Gastroesophageal sphincter (tissue), 4 donors: ENCODE measurements at places on chromosomes 5 and 9. TPM values are rescaled to one million over a fixed set of nuclear protein-coding genes. Genes with fewer than 3 reads are reported as not detected.
A peak's percentile ranks its signal among the peaks of the same experiment; 100 is the strongest.

DNA sequence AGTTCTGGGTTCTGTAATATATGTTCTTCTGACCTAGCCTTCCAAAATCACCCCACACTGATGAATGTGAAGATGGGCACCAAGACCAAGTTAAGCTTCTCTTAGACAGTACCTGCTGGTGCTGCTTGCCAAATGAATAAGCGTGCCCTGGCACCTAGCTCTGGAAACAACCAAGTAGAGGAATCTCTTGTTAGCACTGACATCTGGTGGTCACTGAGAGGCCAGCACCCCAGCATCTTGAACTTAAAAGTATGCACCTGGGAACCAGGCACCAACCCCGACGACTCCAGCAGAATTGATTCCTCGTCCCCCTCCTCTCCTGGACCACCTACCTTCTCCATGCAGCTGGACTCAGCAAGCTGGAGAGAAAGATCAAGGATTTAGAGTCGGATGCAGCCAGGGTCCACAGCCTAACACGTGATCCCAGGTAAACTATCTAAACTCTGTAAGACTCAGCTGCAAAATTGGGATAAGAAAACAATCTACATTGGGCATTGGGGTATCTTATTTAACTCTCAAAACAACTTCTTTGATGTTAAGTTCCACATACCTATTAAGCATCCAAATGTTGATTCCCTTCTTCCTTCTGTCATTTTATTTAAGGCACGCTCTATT lies 89.8 kb downstream of the SLC1A3 start:
- H3K36me3 ChIP-seq, result no peaks in the 10 kb centered on the region
- H3K4me1 ChIP-seq, result no peaks in the 10 kb centered on the region
- H3K4me3 ChIP-seq, result no peak overlapping the region
- no peak overlapping the region for H3K27ac ChIP-seq
- no peaks in the 10 kb centered on the region for H3K27me3 ChIP-seq

GRCh38 chr9:122315534-122315933 lies 50.9 kb downstream of the MRRF start:
- no peak overlapping the region for H3K4me3 ChIP-seq
- ATAC-seq, result no peak
- H3K27ac ChIP-seq, result peak overlapping the region; percentile 33
- H3K4me1 ChIP-seq, result peaks cover 28% of the 10 kb centered on the region
- peaks cover 35% of the 10 kb centered on the region for H3K36me3 ChIP-seq
- no peaks in the 10 kb centered on the region for H3K27me3 ChIP-seq

DNA sequence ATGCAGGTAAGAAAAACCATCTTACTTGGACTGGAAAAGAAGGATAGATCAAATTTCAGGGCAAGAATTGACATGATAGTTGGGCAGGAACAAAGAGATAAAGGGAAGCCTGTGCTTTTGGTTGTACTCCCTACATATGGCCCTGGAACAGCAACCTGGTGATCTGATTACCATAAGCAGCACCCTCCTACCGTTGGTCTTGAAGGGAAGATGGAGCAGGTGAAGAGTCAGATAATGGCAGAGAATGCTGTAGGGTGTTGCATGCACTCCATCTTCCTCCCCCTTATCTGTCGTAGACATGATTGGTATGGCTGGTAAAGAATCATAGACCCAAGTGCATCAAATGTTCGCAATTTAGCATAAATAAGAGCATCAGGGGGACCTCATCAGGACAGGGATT lies 4.7 kb downstream of the IRGM start:
- no peaks in the 10 kb centered on the region for H3K36me3 ChIP-seq
- no peak for ATAC-seq
- H3K4me3 ChIP-seq, result no peak overlapping the region
- peaks cover 4% of the 10 kb centered on the region for H3K4me1 ChIP-seq
- no peak overlapping the region for H3K27ac ChIP-seq

- H3K27ac ChIP-seq, result no peak overlapping the region
- H3K36me3 ChIP-seq, result no peaks in the 10 kb centered on the region
- no peak for ATAC-seq
- H3K4me3 ChIP-seq, result no peak overlapping the region
Observed at GRCh38 chr5:59221769-59222168, 638.9 kb downstream of the RAB3C start.

- no peaks in the 10 kb centered on the region for H3K27me3 ChIP-seq
- no peaks in the 10 kb centered on the region for H3K36me3 ChIP-seq
- H3K4me3 ChIP-seq, result peak within 1 kb of the TSS; percentile 71
- peaks cover 11% of the 10 kb centered on the region for H3K4me1 ChIP-seq
Observed at GRCh38 chr9:4984621-4985385, at the start of gene JAK2. TSS of gene JAK2 (plus strand) at chr9:4985272. CDS start at chr9:5021988, 36,716 bp downstream.

- no peaks in the 10 kb centered on the region for H3K36me3 ChIP-seq
- H3K27ac ChIP-seq, result peak overlapping the region; percentile 70
- H3K4me3 ChIP-seq, result no peak overlapping the region
- no peak for ATAC-seq
Observed at GRCh38 chr5:67305913-67306710, 109.5 kb upstream of the CD180 start.

- H3K36me3 ChIP-seq, result peaks cover 50% of the 10 kb centered on the region
- peak overlapping the region; percentile 96 for H3K27ac ChIP-seq
- H3K27me3 ChIP-seq, result no peaks in the 10 kb centered on the region
- ATAC-seq, result no peak
- peaks cover 29% of the 10 kb centered on the region for H3K4me1 ChIP-seq
Observed at GRCh38 chr9:35748242-35748857, 678 bp downstream of the GBA2 start.

DNA sequence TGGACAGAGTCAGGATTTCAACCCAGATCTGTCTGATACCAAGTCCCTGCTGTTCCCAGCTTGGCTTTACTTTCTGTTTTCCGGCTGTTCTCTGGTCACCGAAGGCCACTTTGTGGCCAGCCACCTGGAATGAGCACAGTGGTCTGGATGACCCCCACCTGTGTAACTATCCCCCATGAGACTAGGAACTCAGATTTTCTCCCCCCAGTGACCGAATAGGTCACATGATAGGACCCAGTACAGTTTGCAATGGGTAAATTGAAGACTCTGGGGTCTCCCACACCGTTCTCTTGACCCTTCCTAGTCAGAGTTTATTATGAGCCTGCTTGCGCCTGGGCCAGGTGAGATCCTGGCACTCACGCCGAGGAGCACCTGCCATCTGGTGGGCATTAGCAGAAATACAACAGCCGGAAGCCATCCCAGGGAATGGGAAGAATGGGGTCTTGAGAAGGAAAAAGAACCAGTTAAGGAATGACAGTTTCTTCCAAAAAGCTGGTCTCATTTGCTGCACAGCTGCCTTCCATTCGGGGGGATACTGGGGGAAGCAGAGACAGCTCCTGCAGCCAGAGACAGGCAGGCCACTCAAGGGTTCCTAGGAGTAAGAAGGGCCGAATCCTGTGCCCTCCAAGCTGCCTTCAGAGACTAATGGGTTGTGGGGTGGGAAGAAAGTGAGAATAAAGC lies 7.1 kb downstream of the PHYHD1 start:
- peaks cover 10% of the 10 kb centered on the region for H3K36me3 ChIP-seq
- H3K27ac ChIP-seq, result no peak overlapping the region
- no peaks in the 10 kb centered on the region for H3K27me3 ChIP-seq
- peaks cover 21% of the 10 kb centered on the region for H3K4me1 ChIP-seq

- H3K27ac ChIP-seq, result no peak overlapping the region
- no peak overlapping the region for H3K4me3 ChIP-seq
- ATAC-seq, result no peak
- no peaks in the 10 kb centered on the region for H3K4me1 ChIP-seq
Observed at GRCh38 chr5:76384189-76384588, 18.9 kb upstream of the IQGAP2 start.

DNA sequence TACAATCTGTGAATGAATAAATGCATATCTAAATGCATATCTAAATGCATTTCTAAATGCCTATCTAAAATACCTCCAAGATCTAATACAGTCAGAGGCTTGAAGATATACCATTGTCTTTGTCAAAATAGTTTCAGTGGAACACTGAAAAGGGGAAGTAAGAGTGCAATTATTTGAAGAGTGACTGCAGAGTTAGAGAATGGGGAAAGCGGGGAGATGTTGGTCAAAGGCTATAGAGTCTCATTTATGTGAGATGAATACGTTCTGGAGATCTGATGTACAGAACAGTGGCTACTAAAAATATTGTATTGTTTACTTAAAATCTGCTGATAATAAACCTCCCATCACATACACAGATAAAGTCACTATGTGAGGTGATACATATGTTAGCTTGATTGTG lies 1126.2 kb upstream of the CDH9 start:
- no peaks in the 10 kb centered on the region for H3K27me3 ChIP-seq
- no peak for ATAC-seq
- no peaks in the 10 kb centered on the region for H3K36me3 ChIP-seq

DNA sequence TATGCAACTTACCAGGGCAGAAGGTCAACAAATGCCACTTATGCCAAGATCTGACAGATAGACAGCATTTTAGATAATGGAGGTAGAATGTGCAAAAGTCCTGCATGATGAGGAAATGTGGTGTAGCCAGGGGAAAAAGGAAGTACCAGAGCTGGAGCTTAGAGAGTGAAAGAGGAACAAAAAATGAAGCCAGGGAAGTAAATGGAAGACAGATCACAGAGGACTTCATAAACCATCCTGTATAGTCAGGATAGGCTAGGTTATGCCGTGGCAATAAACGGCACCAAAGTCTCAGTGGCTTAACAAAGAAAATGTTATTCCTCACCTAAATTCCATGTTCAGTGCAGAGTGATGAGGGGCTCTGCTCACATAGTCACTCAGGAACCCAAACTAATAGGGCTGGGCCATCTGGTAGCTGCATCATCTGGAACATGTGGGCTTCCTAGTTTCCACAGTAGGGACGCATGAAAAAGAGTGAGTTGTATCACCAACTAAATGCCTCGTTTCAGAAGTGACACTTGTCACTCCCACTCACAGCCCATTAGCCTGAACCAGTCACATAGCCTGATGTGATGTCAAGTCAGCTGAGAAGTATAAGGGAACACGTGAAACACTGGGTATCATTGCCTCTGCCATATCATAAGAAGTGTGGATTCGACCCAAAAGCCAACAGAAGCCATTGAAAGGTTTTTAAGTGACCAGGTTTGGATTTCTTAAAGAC lies 70.3 kb downstream of the SH3RF2 start:
- H3K4me3 ChIP-seq, result no peak overlapping the region
- ATAC-seq, result no peak
- no peaks in the 10 kb centered on the region for H3K36me3 ChIP-seq
- no peaks in the 10 kb centered on the region for H3K27me3 ChIP-seq
- H3K27ac ChIP-seq, result no peak overlapping the region

DNA sequence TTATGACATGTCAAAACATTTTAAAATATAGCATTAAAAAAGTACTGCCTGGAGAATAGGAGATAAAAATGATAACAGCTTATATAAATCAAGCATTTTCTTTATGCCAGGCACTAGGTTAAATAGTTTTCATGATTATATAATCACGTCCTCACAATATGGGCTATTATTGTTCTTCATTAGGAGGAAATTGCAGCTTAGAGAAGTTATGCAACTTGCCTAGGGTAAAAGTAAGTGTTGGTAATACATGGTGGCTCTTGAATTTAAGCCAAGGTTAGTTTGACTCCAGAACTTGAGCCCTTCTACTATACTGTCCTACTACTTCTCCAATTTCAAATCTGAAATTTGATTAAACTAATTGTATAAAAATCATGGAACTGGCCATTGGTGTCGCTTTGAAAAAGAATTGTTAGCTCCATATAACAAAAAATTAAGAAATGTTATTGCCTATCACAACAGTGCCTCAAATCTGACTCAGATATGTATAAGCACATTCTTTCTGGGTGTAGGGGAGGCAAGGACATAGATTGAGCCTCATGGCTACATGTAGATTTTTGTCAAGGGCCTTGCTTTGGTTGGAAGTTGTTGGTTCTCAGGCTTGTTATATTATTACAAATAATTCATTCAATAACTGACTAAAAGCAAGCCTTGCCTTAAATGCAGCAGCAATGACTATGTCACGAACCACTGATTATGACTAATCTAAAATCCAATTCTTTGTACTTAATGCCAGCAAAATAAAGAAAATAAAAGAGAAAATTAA lies 223.5 kb upstream of the DAB2 start:
- H3K27ac ChIP-seq, result no peak overlapping the region
- H3K27me3 ChIP-seq, result no peaks in the 10 kb centered on the region
- H3K4me3 ChIP-seq, result no peak overlapping the region
- ATAC-seq, result no peak
- H3K36me3 ChIP-seq, result no peaks in the 10 kb centered on the region

- no peaks in the 10 kb centered on the region for H3K36me3 ChIP-seq
- ATAC-seq, result no peak
- no peaks in the 10 kb centered on the region for H3K4me1 ChIP-seq
Observed at GRCh38 chr5:23466401-23466912, 41.0 kb upstream of the PRDM9 start.

GRCh38 chr9:121071370-121071755 lies 3.4 kb upstream of the CNTRL start:
- H3K27ac ChIP-seq, result no peak overlapping the region
- peaks cover 2% of the 10 kb centered on the region for H3K4me1 ChIP-seq
- H3K36me3 ChIP-seq, result peaks cover 7% of the 10 kb centered on the region
- peak overlapping the region; percentile 47 for H3K4me3 ChIP-seq
- no peak for ATAC-seq

DNA sequence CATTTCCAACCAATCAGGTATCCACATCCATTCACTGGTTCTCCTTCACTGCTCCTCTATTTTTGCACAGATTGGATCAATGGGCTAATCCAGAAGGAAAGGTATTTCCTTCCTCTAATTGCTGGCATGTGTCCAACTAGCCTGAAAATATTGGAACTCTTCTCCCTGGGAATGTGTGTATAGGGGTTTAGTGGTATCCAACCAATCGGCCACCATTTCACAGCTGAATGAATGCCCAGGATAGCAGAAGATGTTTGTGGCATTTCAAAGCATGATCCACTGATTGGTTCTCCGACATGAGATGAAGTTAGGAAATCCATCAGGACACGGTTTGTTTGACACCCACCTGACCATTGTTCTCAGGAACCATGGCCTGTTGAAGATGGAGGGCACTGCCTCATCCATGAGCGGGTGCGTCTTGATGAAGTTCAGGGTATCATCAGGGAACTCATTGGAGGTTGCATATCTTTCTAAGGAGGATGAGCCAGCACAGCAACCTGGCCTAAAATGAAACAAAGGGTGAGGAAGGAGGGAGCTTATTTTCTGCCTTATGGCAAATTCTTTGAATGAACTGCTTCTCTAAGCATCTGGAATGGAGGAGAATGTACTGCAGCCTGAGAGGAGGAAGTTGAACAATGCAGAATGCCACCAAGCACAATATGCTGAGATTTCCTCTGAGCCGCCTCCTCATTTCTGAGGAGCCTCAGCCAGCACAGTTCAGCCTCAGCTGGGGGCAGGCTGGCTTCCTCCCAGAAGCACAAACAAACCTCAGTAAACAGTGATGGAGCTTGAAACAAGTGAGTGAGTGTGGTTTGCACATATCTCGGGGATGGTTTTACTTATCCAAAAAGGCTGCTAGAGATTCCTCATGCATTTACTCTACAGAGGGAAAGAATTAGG lies 94.6 kb downstream of the SEMA6A start:
- no peak overlapping the region for H3K4me3 ChIP-seq
- no peak overlapping the region for H3K27ac ChIP-seq
- no peaks in the 10 kb centered on the region for H3K4me1 ChIP-seq
- no peaks in the 10 kb centered on the region for H3K27me3 ChIP-seq

SLC4A9 gene
- total RNA-seq, result not detected

PCDHGA3 gene
- total RNA-seq, result 2.5 TPM

ATP10B gene
- total RNA-seq, result 0.12 TPM

PDE6A gene
- not detected for total RNA-seq

QRFP gene
- not detected for total RNA-seq

GALNT12 gene
- total RNA-seq, result 14.9 TPM

TEX48 gene
- not detected for total RNA-seq

TPM2 gene
- total RNA-seq, result 12,174 TPM

FBXW2 gene
- total RNA-seq, result 41.8 TPM
